ENCODE measurements at places on chromosomes 1 and 21. TPM values are rescaled to one million over a fixed set of nuclear protein-coding genes. Genes with fewer than 3 reads are reported as not detected.

DNA sequence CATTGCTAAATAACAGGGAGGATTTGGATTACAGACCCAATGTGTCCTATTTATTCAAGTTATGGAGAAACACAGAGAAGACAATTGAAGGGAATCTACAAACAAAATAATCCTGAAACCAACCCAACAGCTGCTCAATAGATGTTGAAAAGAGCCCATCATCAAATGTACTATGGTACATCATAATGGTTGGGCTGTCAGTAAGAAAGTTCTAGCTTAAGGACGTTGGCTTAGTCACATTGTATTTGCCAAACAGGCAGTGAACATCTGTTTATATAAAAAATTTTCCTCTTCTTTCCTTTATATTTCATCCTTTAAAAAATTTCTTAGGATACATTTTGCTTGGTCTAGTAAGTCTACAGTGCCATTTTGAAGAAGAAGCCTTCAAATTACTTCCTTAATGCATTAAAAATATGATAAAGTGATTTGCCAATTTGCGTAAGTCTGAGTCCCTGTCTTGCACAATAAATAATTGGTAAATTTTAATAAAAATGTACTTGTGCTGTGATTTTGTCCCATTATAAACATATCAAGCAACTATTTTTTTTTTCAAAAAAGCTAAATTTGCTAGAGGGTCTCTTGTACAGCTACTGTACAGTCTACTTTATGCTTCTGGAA, 14.4 kb downstream of the MAP3K7CL start:
- no peak for DNase-seq

DNA sequence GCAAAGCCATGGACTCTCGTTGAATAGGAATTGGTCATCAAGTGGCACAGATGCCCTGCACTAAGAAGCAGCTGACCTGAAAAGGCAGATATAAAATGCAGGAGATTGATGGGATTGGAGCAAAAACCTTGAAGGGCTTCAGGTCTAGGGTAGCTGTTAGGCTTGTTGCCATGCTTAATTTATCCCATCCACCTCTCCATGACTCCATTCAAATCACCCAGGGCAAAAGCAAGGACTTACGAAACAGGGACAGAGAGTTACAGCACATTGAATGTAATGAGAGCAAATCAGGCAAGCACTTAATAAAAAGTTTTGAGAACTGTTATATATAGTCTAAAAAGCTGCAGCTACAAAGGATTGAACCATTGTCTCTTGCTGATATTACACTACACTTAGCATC, 298.2 kb upstream of the ESRRG start:
- no peak for DNase-seq

DNA sequence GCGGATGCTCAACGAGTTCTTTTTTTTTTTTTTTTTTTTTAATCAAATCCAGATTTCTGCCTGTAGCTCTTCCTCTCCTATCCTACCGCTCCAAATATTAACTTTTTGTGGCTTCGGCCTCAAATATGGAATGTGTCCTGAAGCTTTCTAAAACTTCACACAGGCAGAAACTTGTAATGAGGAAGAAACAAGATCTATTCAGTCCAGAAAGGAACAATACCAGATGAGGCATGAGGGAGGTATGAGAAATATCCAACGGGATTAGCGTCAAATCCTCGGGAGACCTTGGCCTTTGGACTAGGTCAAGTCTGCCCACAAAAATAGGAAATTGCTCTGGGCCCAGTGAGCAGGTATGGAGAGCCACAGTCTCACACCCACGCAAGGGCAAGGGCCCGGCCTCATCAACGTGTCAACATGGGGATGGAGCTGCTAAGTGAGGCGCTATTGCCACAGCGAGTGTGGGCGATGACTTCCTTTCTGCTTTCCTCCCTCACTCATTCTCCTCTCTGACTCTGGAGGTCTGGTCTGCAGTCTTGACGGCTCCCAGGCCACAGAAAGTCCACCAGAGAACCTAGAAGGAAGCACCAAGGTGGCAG, 66.6 kb downstream of the BCAR3 start:
- DNase-seq = peak; percentile 60

- DNase-seq = no peak
Measured at GRCh38 chr1:220389634-220390033, 117.4 kb upstream of the RAB3GAP2 start.

GRCh38 chr1:29772584-29773100, 536.3 kb downstream of the PTPRU start:
- DNase-seq = no peak

GRCh38 chr1:245776694-245777332, 622.0 kb downstream of the KIF26B start:
- no peak for DNase-seq

DNA sequence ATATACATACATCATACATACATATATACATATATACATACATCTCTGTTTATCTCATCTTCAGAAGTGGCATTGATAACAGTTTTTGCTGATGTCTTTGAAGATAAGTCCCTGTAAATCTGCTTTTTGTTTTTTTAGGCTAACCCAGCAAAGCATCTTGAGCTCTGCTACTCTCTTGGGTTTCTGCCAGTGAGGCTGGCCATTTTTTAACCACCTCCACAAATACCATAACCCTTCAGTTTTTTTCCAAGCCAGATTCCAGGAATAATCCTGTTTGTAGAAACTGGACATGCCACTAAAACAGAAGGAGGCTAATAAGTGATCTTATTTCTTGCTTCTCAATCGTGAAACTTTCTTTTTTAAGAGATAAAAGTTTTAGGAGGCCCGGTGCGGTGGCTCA, 21.6 kb downstream of the SDHC start:
- no peak for DNase-seq

DNA sequence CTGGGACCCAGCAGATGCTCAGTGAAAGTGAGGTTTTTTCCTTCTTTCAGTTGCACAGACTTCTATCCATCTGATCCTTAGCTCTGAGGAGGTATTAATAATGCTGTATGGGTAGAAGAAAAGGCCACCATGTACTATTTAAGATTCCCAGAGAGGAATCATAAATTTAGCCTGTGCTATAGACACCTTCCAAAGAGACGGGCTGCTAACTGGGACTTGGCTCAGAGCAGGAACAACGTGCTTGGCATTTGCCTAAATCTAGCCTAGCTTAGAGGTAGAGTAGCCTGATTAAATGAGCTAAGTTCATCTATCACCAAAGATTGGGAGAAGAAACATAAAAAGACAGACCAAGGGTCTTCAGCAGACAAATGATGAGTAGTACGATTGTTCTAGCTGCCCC, 176.9 kb upstream of the BEND5 start:
- DNase-seq = no peak

DNA sequence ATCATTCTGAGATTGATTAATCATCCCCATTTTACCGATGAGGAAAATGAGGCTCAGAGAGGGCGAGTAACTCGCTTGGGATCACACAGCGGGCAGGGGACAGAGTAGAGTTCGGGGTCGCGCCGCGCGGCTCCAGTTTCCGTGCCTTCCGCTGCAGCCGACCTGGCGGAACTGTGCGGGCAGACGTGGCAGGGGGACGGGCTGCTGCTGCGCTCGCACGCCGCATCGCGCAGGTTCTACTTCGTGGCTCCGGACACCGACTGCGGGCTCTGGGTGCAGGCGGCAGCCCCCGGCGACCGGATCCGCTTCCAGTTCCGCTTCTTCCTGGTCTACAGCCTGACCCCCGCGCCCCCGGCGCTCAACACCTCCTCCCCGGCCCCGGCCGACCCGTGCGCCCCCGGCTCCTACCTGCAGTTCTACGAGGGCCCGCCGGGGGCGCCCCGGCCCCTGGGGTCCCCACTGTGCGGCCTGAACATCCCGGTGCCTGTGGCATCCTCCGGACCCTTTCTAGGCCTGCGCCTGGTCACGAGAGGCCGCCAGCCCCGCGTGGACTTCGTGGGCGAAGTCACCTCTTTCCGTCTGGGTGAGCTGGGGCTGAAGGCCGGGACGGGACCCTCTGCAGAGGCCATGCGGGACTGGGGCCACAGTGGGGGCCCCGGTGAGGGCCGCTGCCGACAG, 2.3 kb downstream of the LDLRAD2 start:
- DNase-seq = no peak

DNA sequence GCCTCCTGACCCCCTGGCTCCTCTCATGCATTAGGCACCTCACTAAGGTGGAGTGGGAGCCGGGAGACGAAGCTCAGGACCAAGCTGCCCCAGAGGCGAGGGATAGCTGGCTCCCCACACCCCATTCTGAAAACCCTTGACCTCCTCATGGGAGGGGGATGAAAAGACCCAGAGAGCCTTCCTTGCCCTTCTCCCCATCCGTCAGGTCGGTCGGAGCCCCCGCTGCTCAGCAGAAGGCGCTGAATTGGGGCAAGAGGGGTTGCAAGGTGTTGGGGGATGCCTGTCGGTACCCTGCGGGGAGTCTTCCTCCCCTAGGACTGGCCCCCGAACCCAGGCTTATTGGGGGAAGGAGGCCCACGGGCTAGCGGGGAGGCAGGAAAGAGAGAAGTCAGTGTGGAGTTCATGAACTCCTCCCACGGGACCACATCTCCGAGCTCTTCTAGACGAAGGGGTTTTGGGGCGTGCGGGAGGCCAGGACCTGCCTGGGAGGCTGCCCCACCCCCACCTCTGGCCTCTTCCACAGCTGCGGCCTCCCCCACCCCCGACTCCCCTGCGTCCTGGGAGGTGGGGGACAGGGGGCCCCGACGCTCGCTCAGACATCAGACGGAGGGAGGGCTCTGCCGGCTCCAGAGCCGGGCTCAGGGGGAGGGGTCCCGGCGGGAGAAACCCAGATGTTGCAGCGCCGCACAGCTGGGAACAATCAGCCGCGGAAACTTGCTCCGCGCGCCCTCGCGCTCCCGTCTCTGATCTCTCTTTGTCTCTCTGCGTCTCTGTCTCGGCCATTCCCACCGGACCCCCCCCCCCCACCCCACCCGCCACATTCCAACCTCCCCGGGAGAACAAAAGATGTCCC, 719 bp downstream of the MFAP2 start:
- no peak for DNase-seq

- no peak for DNase-seq
Measured at GRCh38 chr1:177585302-177586220, 384.3 kb downstream of the SEC16B start.

DNA sequence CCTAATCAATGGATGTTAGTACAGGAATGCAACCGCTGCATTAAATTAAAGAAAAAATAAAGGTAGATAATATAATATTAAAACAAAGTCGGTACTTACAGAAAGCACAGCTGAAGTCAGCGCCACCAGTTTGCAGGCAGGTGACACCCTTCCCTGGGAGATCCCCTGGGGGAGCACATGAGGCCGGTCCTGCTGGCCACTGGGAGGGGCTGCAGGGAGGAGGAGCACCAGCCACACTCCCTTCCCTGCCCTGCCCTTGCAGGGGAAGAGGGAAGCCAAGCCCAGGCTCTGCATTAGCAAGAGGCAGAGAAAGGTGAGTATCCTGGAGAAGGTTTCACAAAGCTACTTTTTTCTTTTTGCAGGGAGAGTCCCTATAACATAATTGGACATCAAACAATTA, 507.0 kb downstream of the AJAP1 start:
- DNase-seq = no peak

GRCh38 chr1:47549532-47549931, 111.7 kb downstream of the FOXD2 start:
- no peak for DNase-seq

DNA sequence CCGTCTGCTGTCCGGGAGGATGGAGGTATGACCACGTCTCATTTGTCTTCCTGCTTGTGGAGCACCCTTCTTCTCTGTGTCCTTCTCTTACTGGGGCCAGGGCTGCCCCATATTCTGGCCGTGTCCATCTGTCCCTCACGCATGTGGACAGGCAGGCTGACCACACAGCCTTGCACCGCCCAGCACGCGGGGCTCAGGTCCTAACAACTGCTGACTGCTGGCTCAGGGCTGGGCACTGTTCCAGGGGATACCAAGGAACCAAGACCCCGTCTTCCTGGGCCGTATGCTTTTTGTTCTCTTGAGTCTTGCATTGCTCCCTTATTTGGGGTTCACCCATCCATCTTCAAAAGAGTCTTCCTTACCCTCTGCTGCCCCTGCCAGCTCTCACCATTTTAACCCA, 17.5 kb upstream of the SPSB1 start:
- DNase-seq = no peak

DNA sequence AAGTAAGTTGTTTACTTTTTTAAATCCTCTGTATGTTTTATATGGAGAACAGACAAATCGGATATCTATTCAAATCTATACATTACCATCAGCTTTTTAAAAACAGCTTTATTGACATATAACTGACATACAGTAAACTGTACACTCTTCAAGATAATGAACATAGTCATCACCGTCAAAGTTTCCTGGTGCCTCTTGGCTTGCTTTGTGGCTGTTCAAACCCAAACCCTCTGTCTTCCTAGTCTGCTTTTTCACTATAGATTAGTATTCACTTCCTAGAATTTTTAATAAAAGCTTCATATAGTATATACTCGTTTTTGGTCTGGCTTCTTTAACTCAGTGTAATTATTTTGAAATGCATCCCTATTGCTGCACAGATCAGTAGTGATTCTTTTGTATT, 56.4 kb upstream of the TPTE start:
- DNase-seq = no peak

- no peak for DNase-seq
Measured at GRCh38 chr1:208182880-208183645, 61.1 kb downstream of the PLXNA2 start.

DNA sequence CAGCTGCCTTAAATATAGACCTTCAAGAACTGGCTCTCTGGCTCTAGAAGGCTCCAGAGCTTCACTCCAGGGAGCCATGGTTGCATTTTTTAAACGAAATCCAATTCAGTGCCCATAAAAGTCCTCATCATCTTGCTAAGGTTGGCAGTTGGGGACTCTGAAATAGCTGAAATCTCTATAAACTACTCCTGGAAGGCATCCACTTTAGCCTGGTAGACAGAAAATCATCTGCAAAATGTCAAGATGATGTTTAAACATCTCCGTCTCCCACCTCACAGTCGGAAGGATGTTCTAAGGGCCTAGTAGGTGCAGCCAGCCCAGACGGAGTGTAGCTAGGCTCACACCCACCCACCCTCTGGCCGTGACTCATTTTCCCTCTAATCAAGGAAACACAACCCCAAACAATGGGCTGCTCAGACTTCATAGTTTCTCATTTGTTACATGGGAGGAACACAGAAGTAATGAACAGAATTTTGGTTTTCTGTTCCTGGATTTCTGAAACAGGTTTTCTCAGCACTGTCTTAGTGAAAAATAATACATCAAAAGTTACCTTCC, 235.4 kb upstream of the KAZN start:
- DNase-seq = no peak

Gene CR1
- 0.02 TPM for total RNA-seq

Gene TFF2
- total RNA-seq = not detected

Gene CYP4Z1
- total RNA-seq = not detected

Gene C1QB
- not detected for total RNA-seq
